Type B pancreatic cell (in vitro differentiated cells): ENCODE measurements at places on chromosomes 4 and X.

DNA sequence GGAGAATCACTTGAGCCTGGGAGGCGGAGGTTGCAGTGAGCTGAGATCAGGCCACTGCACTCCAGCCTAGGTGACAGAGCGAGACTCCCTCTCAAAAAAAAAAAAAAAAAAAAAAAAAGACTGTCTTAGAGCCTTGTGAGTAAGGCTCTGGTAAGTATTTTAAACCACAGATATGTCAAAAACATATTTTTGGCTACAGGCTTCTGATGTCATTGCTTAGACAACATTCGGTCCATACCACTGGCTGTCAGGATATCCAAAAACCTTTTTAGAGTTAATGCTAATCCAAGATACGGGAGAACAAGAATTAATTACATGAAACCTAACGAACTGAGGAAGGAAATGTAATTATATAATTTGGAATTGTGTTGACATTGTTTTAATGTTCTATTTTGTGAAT, 999.5 kb upstream of the PABPC4L start:
- no peak for DNase-seq

GRCh38 chrX:133171962-133172708, 46.0 kb downstream of the TFDP3 start:
- DNase-seq: no peak

- no peak for DNase-seq
Measured at GRCh38 chr4:185219551-185220344, 10.3 kb downstream of the SNX25 start.

GRCh38 chrX:52353838-52354237, 15.0 kb upstream of the XAGE2 start:
- DNase-seq: no peak
